Metanephros (tissue), 2 donors: ENCODE measurements at places on chromosomes 3 and 15. TPM values are rescaled to one million over a fixed set of nuclear protein-coding genes. Genes with fewer than 3 reads are reported as not detected.

Gene C3orf52
- total RNA-seq = 8.2 TPM

Gene GP5
- total RNA-seq = 1.6 TPM

Gene SLC28A1
- 6.6 TPM for total RNA-seq

Gene MESP1
- 1.3 TPM for total RNA-seq

Gene TRPM1
- 0.41 TPM for total RNA-seq

Gene NDN
- total RNA-seq = 157 TPM

Gene LARP6
- 7.1 TPM for total RNA-seq

Gene ISLR
- 70.4 TPM for total RNA-seq

Gene VPS13C
- total RNA-seq = 87.5 TPM

Gene MEX3B
- total RNA-seq = 16.7 TPM

Gene CPNE9
- total RNA-seq = 0.23 TPM

Gene MOBP
- total RNA-seq = not detected

Gene TMEM266
- 6.3 TPM for total RNA-seq

Gene IGF2BP2
- 64.8 TPM for total RNA-seq

Gene FOXB1
- total RNA-seq = not detected

Gene CCNB2
- total RNA-seq = 15.1 TPM

Gene NR2E3
- 1.2 TPM for total RNA-seq

Gene P2RY14
- total RNA-seq = 1.1 TPM

Gene TTC21A
- total RNA-seq = 13.5 TPM

Gene MYL3
- total RNA-seq = 23.5 TPM

Gene CKMT1A
- 0.47 TPM for total RNA-seq

Gene C3orf49
- not detected for total RNA-seq

Gene SST
- total RNA-seq = 1.1 TPM

Gene GPR87
- 0.12 TPM for total RNA-seq

Gene SEC61A1
- total RNA-seq = 119 TPM

Gene ICE2
- total RNA-seq = 54.3 TPM

Gene RIOX2
- 27.0 TPM for total RNA-seq

Gene C3orf85
- total RNA-seq = 3.6 TPM

Gene POTEB
- total RNA-seq = not detected

Gene MRPL3
- 120 TPM for total RNA-seq
